Endothelial cell of umbilical vein (primary cell): ENCODE measurements at places on chromosomes 2 and 18. TPM values are rescaled to one million over a fixed set of nuclear protein-coding genes. Genes with fewer than 3 reads are reported as not detected.

GRCh38 chr2:20623741-20624155 lies 27.1 kb downstream of the HS1BP3 start:
- no peak for DNase-seq

- no peak for DNase-seq
These were observed at the start of gene C2orf72 for GRCh38 chr2:231037202-231037730. Gene C2orf72 (plus strand): TSS chr2:231037523. CDS start chr2:231037566, 43 bp downstream.

- no peak for DNase-seq
These were observed 70.2 kb upstream of the DAPL1 start for GRCh38 chr2:158724803-158725381.

DNA sequence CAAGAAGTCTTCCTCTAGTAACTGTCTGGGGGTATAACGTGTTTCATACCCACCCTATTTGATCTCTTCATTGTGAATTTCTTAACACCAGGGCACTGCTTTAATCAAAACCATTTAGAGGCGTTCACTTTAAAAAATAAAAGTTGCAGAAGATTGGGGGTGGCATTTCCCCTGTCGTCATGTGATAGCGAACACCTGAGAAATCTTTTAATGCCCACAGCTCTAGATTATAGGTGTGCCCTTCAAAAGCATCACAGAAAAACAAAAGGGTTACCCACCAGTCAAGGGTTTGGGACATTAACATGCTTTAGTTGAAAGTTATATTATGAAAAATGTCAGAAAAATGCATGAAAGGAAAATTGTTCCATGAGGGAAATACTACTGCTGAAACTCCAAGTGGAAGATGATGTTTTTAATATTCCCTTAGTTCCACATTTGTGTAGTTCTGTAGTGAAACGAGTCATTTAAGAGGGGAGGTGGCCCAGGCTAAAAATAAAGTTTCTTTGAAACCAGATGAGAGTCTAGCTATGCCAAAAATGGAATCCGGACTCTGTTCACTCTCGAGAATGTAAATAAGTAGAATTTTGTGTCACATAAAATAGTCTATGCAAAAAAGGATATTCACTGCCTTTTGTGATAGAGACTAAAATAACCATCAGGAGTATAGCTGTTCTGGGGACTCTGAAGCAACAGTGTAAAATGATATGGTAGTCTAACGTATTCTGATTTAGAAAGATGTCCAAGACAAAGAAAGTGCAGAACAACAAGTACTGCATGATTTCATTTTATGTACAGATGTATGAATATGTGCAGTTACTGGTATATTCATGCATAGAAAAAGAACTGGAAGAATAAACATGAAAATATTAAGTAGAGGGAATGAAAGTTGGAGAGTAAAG lies 95.3 kb downstream of the TMEM247 start:
- no peak for DNase-seq

- no peak for DNase-seq
These were observed 342.2 kb downstream of the ADCYAP1 start for GRCh38 chr18:1246827-1247226.

DNA sequence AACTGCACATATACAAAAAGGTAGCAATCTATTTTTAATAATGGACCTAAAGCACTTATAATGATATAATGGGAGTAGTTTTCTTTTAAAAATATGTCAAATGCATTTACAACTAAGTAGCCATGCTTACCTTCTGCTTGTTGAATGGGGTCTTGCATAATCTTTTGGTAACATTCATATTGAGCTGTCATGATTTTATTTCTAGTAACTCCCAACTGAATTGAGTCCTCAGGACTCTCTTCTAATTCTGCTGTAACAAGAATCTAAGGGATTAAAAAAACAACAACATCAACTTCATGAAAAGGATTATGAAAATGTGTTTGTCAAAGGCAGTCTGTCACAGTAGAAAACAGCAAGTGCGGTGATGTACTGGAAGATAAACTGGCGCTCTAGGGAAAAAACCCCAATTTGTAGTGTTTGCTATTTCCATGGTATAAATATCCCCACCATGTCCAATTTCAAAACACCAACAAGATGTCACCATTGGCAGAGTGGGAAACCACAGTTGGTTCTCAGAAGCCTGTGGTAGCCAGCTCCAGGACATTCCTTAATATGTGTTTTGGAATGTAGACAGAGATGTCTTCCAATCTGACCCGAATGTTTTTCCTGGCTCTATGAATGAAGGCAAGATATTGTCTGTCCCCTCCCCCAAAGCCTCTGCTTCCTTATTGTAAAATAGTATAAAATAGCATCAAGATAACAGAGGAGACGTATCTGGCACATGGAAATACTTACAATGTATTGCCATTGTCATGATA lies 64.8 kb downstream of the CALCRL start:
- DNase-seq, result peak; percentile 55

- no peak for DNase-seq
These were observed 567 bp downstream of the VWA3B start for GRCh38 chr2:98087447-98088020.

GRCh38 chr2:139574371-139574770 lies 794.2 kb upstream of the NXPH2 start:
- no peak for DNase-seq

DNA sequence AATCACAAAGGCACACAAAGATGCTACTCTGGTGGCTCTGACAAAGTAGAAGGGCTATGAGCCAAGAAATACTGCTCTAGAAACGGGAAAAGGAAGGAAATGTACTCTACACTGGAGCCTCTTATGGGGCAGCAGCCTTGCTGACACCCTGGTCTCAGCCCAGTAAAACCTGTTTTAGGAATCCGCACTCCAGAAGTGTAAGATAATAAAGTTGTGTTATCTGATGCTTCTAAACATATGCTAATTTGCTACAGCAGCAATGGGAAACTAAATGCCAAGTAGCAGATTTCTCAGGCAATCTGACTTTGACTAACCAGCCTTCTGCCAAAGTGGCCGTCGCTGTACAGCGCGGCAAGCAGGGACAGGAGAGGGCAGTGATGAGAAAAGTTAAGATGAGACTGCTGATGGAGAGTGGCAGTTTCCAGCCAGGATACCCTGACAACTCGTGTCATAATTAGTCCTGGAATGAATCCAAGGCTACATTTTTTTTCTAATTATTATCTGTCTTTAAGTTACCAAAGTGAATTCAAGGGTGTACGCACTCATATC lies 99.0 kb downstream of the NETO1 start:
- DNase-seq, result no peak

- DNase-seq, result peak; percentile 75
These were observed 129.5 kb upstream of the PELI1 start for GRCh38 chr2:64273524-64274398.

GRCh38 chr2:37469126-37469525 lies 124.7 kb downstream of the QPCT start:
- no peak for DNase-seq

Gene TMEM169
- total RNA-seq, result 0.20 TPM in 1 of 2 replicates, not detected in the other

Gene KYNU
- 0.25 TPM in 1 of 2 replicates, not detected in the other for total RNA-seq

Gene UGT1A8
- total RNA-seq, result not detected in 2 replicates

Gene HES6
- total RNA-seq, result 5.1 and 5.4 TPM in 2 replicates

Gene HRH4
- not detected in 2 replicates for total RNA-seq

Gene ACVR1
- total RNA-seq, result 33.6 and 38.3 TPM in 2 replicates
